Suprapubic skin (tissue), 4 donors: ENCODE measurements at places on chromosomes 1 and 21. TPM values are rescaled to one million over a fixed set of nuclear protein-coding genes. Genes with fewer than 3 reads are reported as not detected.

DNA sequence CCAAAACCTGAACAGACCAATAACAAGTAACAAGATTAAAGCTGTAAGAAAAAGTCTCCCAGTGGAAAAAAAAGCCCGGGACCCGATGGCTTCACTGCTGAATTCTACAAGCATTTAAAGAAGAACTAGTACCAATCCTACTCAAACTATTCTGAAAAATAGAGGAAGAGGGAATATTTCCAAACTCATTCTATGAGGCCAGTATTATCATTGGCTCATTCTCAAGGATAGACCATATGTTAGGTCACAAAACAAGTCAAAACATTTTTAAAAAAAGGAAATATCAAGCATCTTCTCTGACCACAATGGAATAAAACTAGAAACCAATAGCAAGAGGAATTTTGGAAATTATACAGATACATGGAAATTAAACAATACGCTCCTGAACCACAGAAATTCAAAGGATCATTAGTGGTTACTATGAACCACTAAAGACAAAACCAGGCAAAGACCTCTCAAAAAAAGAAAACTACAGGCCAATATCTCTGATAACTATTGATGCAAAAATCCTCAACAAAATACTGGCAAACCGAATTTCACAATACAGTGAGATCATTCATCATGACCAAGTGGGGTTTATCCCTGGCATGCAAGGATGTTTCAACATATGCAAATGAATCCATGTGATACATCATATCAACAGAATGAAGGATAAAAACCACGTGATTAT is 13.9 kb upstream of the IL20 start:
- DNase-seq: no peak

DNA sequence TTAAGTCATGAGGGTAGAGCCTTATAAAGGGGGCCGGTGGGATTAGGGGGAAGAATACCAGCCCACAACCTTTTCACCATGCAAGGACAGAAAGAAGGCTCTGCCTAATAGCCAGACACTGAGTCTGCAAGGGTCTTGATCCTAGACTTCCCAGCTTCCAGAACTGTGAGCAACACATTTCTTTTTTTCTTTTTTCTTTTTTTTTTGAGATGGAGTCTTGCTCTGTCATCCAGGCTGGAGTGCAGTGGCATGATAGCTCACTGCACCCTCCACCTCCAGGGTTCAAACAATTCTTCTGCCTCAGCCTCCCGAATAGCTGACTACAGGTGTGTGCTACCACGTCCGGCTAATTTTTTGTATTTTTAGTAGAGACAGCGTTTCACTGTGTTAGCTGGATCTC is 1.7 kb upstream of the ARL8A start:
- DNase-seq: no peak

- no peak for DNase-seq
These were observed 23.4 kb upstream of the ADARB1 start for GRCh38 chr21:45050797-45051489.

DNA sequence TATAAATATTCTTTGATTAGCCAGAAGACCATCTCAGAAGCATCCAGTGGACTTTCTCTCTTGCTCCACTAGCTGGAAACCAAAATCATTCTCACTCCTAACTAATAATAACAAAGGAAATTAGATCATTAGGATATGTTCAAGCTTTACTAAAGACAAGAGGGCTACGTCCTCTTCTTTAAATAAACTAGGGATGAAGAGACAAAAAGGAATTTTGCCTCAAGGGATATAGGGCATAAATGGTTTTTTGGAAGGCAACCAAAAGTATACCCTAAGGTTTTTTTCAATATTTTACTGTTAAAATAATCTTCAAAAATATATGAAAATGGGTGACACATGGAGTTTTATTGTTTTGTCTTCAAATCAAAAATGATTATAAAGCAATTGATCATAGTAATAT is 745.8 kb downstream of the MRPL39 start:
- DNase-seq: no peak

DNA sequence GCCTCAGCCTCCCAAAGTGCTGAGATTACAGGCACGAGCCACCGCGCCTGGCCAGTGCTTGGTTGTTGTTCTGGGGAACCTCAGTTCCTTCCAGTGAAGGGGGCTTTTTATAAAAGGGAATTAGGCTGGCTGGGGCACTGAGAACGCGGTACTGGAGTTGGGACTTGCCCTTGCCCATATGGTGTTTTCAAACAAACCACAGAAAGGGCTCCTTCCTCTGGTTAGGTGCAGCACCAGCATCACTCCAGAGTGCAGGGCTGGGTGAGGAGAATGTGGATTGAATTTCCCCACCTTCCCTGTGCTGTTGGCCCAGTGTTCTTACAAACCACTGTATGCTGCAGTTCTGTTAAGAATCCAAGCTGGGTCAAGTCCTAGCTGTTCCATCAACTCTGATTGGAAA is 5.3 kb downstream of the MAN1C1 start:
- DNase-seq: no peak

GRCh38 chr21:31158789-31159581 is 120.7 kb upstream of the KRTAP19-8 start:
- no peak for DNase-seq

DNA sequence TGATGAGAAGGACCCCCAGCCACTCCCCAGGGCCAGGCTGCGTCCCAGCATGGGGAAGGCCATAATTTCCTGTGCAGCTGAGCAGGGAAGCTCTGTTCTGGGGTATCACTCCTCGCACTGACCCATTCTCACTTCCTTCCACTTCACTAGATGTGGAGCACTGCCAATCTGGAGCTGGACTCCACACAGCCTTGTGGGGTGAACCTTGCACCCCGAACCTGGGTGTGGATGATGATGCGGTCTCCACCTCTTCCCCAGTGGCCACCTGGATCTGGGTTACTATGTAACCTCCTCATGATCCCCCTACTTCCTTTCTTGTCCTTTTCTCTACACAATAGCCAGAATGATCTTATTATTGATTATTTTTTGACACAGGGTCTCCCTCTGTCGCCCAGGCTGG is 36.7 kb downstream of the CTNNBIP1 start:
- DNase-seq: no peak

The DENND2D gene
- total RNA-seq: 25.3 TPM

The TOR1AIP2 gene
- total RNA-seq: 68.0 TPM

The ITLN2 gene
- total RNA-seq: 1.2 TPM
